NCI-H226 (cell line): ENCODE measurements at places on chromosomes 1 and 21.

GRCh38 chr1:229105109-229105508 lies 165.8 kb upstream of the RAB4A start:
- DNase-seq = no peak

DNA sequence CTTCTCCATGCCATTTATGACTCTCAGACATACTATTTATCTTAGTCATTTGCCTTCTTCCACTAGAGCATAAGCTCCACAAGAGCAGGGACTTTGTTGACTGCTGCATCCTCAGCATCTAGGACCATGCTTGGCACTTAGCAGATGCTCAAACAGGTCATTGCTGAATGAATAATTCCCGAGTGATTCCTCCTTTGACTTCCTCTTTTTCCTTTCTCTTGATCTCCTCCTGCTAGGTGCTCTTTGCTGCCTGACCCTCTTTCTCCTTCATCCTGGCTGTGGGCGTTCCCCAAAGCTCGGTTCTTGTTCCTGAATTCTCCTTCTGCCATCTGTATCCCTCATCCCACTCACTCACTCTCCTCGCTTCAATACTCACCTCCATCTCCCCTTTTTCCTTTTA lies 23.5 kb downstream of the SYT6 start:
- no peak for DNase-seq

- DNase-seq = no peak
Observed at GRCh38 chr21:40373761-40374160, 473.2 kb downstream of the DSCAM start.

DNA sequence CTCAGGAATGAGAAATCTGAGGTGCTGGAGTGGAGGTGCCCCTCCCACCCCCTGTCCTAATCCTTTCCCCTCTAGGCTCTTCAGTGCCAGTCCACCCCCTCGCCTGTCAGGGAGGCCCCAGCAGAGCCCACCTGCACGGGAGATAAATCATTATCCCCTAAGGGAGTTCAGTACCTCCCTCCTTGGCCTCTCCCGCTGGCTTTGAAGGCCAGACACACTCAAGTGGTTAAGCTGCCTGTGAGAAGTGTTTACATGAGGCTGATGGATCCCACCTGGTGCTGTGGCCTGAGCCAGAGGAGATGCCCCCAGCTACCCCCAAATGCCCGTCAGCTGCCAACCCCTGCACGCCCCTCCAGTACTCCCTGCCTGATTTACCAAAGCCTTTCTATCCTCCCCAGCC lies 3.7 kb downstream of the RSPO1 start:
- DNase-seq = no peak

DNA sequence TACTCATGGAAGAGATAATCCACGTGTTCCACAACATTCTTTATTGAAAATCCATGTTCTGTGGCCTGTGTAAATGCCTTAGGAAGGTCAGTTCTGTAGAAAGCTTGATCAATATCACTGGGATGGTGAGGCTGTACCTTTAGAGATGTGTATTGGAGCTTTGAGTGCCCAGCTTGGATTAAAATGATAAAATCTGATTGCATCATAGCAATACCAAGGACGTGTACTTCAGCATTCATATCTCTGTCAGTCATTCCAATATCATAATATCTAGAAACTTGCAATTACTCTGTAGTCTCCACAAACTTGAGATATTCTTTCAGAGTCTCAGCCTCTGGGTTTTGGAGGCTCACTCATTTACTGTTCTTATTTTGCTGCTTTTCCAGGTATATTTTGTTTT lies 31.6 kb downstream of the IFI44 start:
- DNase-seq = no peak

- DNase-seq = no peak
Observed at GRCh38 chr1:57590978-57591377, 167.1 kb upstream of the DAB1 start.

- DNase-seq = peak; percentile 39
Observed at GRCh38 chr1:107536266-107536665, 395.4 kb downstream of the NTNG1 start.

DNA sequence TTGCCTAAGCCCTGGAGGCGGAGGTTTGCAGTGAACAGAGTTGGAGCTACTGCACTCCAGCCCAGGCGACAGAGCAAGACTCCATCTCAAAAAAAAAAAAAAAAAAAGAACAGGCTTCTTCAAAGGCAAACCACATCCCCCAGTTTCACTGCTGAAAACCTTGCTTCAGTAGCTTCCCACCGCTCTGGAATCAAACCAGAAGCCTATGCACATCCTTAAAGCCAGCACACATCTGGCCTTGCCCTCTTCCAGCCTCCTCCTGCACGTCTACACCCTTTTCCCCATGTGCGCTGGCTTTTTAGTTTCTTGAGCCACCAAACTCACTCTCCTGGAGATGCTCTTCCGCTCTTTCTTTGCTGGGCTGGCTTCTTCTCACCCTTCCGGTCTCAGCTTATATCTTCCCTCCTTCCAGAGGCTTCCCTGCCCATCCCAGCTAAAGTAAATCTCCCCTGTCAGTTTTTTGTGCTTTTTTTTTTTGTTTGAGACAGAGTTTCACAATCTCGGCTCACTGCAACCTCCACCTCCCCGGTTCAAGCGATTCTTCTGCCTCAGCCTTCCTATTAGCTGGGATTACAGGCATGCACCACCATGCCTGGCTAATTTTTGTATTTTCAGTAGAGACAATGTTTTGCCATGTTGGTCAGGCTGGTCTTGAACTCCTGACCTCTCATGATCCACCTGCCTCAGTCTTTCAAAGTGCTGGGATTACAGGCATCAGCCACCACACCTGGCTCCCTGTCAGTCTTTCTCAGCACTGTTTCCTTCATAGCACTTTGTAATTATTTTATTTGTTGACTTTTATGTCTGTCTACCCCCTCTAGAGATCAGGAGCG lies 42.0 kb upstream of the ID3 start:
- no peak for DNase-seq

DNA sequence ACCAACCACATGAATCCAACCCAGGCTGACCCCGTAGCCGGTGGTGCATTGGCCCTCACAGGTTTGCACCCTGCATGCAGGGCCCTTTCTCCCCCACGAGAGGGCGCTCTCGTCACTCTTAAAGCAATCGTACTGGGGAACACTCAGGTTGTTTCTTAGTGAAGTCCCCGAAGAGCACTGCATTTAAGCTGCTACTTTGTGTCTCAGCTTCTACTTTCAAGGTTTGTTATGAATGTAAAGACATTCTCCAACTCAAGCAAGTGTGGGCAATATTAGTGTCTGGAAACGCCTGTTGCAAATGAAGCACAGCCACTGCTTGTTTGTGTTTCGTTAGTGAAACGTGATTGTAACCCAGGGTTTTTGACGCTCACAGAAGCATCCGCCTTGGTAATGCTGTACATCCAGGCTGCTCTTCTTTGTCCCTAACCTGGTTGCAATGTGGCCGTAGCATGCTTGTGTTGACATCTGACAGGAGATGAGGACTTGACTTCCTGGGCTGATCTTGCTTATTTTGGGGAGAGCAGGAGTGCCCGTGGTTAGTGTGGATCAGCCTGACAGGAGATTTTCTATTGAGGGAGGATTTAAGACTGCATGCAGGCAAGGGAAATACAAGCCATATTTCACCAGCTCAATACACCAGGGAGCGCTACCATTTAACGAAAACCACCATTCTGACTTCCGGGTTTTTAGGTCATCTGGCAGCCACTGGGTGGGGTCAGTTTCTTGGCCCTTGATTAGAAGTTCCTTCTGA lies 79.8 kb downstream of the ST6GALNAC3 start:
- DNase-seq = peak; percentile 50

DNA sequence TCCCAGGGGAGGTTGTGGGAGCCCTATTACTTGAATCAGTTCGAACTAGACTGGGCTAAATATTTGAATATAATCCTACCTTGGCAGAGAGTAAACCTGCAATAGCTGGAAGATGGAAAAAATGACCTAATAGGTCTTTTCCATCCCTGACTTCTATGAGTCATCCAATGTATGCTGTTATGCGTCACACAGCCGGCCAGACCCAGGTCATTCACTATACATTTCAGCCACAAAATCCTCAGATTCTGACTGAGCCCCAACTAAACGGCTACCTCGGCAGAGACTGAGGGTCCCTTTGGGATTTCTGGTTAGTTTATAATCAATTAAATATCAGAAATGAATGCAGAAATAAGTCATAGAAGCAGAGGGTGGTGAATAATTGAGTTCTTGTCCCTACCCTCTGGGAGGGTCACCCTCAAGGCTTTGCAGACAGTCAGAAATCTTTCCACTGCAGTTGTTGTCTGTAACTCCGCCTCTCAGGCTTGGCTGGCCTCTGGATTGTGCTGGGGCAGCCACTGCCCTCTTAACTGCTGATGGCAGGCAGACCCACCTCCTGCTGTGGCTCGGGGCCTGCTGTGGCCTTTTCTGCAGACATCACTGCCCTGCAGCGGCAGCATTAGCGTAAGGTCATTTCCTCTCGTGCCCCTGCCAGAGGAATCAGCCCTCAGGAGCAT lies 240.5 kb downstream of the TGFB2 start:
- peak; percentile 39 for DNase-seq

DNA sequence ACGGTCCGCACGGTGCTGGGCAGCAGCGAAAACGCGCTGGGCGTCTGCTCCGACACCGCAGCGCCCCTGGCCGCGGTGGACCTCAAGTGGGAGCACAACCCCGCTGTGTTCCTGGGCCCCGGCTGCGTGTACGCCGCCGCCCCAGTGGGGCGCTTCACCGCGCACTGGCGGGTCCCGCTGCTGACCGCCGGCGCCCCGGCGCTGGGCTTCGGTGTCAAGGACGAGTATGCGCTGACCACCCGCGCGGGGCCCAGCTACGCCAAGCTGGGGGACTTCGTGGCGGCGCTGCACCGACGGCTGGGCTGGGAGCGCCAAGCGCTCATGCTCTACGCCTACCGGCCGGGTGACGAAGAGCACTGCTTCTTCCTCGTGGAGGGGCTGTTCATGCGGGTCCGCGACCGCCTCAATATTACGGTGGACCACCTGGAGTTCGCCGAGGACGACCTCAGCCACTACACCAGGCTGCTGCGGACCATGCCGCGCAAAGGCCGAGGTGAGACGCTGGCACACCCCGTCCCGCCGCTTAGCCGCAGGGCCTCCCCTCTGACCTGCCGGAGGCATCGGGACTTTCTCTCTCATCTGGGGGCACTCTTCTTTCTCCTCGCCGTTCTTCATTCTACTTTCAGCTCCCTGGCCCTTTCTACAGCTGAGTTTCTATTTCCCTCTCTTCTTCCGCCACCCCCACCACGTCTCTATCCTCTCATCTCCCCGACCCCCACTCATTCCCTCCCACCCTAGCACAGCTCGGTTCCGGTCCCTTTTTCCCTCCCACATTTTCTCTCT lies 1.0 kb downstream of the NPR1 start:
- DNase-seq = no peak

- DNase-seq = peak; percentile 52
Observed at GRCh38 chr1:940107-941014, 16.6 kb downstream of the SAMD11 start.

- no peak for DNase-seq
Observed at GRCh38 chr1:211751438-211751837, 76.0 kb upstream of the NEK2 start.

GRCh38 chr1:151135433-151136385 lies 10.7 kb downstream of the SEMA6C start:
- no peak for DNase-seq

GRCh38 chr1:10074852-10075730 lies 42.3 kb downstream of the UBE4B start:
- no peak for DNase-seq

DNA sequence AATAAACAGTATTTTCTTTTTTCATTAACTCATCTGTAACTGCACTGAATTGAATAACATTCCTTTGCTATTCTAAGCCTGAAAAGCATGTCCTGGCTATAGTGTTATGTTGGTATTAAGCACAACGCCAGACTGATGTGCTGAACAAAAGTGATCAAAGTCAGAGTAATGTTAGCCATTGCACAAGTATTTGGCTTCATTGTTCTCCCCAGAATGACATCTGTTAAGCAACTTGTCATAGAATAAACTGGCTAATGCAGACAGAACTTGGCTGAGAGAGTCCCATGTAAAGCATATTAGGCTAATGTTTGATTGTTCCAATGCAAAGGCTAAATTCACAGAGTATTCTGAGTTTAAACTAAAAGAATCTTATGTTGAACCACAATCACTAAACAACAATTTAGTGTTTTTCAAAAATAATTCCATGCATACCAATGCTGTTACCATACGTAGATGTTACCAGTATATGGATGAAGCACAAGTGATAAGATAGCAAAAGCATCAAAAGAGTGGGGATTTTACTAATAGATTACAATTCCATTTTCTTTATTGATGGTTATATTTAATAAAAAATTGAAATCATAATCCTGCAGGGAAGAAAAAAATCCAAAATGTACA lies 235.3 kb upstream of the DMRTA2 start:
- peak; percentile 11 for DNase-seq

GRCh38 chr1:78620666-78621065 lies 418 bp downstream of the IFI44L start:
- DNase-seq = no peak

- DNase-seq = no peak
Observed at GRCh38 chr21:44345495-44345894, 6.3 kb upstream of the CFAP410 start.

GRCh38 chr1:41656825-41657500 lies 172.5 kb upstream of the EDN2 start:
- no peak for DNase-seq

DNA sequence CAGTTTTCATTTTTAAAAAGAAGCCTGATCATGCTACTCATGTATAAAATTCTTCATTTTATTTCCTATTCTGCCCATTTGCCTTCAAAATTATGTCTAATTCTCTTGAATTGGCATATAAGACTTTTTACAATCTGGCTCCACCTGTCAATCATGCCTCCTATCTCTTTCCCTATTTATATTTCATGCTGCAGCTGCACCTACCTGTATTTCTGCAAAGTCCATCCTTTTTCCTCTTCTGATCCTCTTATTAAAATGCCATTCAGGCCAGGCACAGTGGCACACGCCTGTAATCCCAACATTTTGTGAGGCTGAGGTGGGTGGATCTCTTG lies 30.6 kb upstream of the UAP1 start:
- no peak for DNase-seq

DNA sequence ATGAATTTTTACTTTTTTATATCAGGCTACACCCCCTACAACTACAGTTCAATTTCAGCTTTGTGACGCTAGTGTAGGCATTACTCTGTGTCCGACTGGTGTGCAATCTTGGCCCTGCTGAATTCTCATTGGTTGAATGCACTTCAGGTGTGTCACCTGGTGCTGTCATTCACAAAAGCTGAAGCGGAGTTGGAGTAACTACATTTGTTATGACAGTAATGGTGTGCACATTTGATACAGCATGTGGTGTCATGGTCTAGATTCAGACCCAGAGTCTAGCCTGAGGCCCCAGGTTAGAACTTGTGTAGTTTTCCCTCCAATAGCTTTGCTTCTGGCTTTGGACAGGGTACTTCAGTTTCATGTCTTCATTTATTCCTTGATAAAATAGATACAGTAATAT lies 88.7 kb downstream of the C1orf94 start:
- no peak for DNase-seq

- DNase-seq = no peak
Observed at GRCh38 chr1:37720231-37721130, 28.2 kb downstream of the CDCA8 start.

- DNase-seq = no peak
Observed at GRCh38 chr1:74145086-74145485, 52.9 kb downstream of the LRRIQ3 start.

- no peak for DNase-seq
Observed at GRCh38 chr1:75130865-75131564, 3.2 kb upstream of the LHX8 start.
